ENCODE measurements at places on chromosomes 4 and X.

DNA sequence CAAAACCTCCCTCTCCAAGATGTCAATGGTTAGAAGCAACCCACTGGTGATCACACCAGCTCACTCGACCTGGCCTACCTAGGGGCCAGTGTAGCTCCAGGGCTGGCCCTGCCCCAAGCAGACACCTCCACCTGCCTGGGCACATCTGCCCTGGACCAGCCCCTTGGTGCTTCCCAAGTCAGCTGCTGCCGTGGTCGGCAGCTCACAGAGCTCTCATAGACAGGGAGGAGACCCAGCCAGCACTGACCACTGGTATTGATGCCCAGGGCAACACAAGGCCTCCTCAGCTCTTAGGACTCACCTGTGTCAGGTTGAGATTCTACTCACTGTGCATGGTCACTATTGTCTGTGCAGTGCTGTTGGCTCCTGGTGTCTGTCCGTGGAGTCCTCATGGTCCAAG is 51.7 kb downstream of the SEPSECS start:
- DNase-seq = no peak

GRCh38 chr4:121041307-121042090 is 30.8 kb downstream of the NDNF start:
- no peak for DNase-seq

GRCh38 chrX:4622486-4623167 is 909.2 kb upstream of the PRKX start:
- DNase-seq = no peak

GRCh38 chr4:11423465-11423864 is 5.2 kb downstream of the HS3ST1 start:
- no peak for DNase-seq

DNA sequence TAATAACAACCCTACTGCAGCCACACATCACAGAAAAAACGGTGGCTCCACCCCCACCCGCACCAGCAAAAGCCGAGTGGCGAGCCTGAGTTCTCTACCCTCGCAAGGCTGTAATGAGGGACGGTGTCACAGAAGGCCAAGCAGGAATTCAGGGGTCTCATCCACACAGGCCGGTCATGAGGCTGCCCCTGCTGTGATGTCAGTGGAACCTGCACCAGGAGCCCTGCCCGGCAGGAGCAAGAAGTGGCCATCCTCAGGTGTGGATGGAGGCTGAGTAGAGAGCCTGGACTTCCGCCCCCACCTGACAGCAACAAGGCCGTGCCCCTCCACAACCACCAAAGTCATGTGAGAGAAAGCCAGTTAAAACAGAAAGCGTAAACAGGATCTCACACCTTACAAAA is 20.6 kb downstream of the LYAR start:
- no peak for DNase-seq

DNA sequence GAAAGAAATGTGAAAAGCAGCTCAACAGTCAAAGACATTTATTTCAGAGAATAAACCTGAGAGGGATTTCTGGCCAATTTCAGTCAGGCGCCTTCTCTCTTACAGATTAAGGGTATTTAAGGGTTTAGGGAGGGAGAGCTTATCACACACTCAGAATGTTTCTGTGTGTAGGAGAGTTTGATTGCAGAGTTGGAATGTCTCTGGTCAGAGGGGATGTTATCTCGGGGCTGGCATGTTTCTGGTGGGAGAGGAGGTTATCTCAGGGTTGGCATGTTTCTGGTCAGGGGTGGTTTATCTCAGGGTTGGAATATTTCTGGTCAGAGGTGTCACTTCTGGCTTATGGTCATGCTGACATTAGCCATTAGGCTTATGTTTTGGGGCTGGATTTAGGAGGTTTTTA is 1920.5 kb upstream of the PCDH7 start:
- no peak for DNase-seq

DNA sequence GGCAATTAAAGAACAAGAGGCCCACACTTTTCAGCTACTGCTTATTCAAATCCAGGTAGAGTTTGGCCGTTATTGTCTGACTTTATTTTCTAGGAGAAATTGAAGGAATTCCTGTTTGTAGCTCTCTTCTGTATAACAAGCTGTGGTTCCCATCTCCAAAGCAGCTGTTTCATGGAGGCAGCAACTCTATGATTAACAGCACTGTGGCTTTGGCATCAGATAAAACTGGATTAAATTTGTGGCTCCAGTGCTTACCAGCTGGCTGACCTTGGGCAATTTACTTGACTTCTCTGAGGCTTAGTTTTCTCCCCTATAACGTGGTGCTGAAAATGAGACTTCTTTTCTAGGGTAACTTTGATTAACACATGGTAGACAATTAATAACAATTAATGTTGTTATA is 28.1 kb downstream of the SLC30A9 start:
- DNase-seq = no peak

DNA sequence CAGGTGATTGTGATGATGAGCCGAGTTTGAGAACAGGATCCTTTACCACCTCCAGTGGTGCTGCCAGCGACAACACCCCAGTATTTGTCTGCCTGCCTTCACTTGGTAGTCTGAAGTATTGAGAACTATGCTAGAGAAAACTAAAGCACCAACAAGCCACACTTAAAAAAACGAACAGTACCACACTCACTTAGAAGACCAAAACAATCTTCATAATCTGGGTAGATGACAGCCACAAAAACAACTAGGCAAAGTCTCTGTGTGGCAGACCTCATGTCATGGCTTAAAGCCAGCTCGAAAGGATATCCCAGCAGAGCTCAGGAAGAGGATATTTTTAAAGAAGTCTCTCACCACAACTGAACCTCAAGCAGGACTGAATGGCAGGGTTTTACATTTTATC is 236.0 kb downstream of the GPC3 start:
- no peak for DNase-seq

- DNase-seq = no peak
Observed at GRCh38 chrX:98379134-98379533, 1495.4 kb downstream of the RPA4 start.

GRCh38 chr4:139420652-139421051 is 33.3 kb upstream of the RAB33B start:
- no peak for DNase-seq

DNA sequence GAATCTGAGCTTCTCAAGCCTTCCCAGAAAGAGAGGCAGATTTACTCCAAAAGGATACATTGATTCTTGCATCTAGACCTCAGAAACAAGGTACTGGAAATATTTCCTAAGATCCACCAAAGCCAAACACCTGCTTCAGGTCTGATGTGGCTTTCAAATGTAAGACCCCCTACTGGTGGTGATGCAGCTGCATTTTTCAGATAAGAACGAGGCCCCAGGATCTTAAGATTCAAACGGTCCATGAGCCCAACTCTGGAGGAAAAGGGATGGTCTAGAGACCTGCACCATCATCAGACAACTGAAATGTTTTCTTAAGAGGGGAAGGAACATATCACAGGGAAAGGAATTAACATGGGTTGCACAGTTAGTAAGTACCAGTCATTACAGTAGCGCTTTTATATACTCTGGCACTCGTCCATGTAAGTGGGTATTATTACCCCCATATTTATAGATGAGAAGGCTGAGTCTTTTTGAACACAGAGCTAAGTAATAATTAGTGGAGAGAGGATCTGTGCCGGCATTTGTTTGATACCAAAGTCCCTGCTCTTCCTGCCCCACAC is 73.7 kb downstream of the LEF1 start:
- DNase-seq = no peak

DNA sequence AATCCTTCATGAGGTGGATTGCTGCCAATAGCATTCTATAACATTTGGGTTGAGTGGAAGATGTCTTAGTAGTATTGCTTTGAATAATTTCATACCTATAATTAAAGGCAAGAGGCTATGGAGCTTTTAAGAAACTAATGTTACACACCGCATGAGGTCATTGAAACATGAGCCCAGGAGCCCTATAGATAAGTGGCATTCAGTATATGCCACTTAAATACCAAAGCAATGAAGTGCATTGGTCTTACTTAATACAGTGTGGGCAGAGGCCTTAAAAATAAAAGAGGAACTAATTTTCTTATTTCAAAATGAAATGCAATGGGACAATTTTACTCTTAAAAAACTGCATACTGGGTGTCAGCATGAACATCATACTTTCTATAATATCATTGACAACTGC is 47.5 kb downstream of the SPATA18 start:
- no peak for DNase-seq

GRCh38 chr4:7351014-7351413 is 83.7 kb downstream of the PSAPL1 start:
- no peak for DNase-seq

DNA sequence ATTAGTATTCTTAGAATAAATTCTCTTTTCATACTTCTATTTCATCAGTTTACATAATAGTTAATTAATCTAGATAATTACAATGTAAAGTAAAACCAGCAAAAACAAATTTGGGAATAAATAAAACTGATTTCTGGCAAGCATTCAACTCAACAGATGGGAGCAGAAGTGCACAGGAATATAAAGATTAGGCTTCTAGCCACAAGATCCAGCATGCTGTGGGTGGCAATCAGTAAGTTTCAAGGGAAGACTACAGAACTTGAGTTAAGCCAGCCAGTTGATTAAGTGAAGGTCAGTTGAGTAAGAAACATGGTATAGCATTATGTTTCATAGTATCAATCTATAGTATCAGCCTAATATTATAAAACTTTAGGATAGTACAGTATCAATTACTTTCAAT is 324.2 kb upstream of the AADAT start:
- no peak for DNase-seq

GRCh38 chr4:56744030-56744429 is 62.9 kb upstream of the HOPX start:
- no peak for DNase-seq
